Stimulated activated CD4-positive, alpha-beta T cell treated with anti-CD3 and anti-CD28 coated beads, Interleukin-1b, Interleukin-23, amount 100 ng/mL, for 1 hour (primary cell): ENCODE measurements at places on chromosomes 6 and 20.
A peak's percentile ranks its signal among the peaks of the same experiment; 100 is the strongest.

DNA sequence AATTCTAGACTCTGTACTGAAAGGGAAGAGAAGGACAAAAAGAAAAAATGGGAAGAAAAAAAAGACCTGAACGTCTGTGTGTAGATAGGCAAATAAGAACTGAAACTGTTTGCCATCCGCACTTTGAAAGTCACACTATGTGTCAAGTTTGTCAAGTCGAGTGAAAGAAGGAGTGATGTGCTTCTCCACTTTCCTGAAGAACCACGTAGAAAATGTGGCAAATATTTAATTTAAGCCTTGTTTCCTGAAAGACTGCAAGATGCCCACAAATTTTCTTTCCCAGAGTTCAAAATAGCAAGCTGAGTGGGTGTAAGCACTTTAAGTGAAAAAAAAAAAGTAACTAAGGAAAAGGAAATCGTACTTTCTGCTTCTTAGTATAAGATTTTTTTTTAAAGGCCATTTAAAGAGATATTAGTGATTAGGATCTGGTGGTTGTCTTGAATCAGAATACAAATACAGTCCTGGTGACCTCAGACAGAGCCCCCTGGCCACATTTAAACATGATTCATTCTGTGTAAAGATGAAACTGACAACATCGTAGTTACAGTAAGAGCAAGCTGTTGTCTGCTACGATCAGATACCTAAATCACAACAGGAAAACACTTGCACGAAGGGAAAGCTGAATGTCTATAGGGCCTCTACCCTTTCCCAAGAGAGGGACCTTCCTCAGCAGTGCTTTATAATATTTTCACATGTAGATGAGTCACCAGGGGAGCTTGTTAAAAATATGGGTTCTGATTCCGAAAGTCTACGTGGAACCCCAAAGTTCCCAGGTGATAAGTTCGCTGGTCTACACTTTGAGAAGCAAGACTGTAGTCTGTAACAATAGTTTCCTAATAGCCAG is 102.3 kb downstream of the HIVEP2 start:
- no peak for DNase-seq

- DNase-seq, result no peak
Measured at GRCh38 chr20:53101992-53102760, 130.0 kb downstream of the TSHZ2 start.

- no peak for DNase-seq
Measured at GRCh38 chr20:62955519-62956386, 3.2 kb downstream of the SLC17A9 start.

DNA sequence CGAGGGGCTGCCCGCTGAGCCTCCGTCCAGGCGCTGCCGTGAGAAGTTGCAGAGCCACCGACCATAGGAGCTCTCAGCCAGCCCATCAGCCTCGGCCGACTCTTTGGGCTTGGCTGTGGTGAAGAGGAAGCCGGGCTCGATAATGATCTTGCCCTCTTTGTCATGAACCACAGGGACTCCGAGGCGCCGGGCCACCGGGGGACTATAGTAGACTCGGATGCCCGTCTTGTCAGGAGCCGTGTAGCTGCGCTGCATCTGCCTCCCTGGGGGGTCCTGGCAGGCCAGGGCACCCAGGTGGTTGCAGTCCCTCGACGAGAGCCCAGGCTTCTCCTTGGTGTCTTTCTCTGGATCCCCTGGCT is 20.5 kb upstream of the DSN1 start:
- DNase-seq, result no peak

GRCh38 chr6:135557582-135557981 is 60.0 kb upstream of the AHI1 start:
- DNase-seq, result no peak

DNA sequence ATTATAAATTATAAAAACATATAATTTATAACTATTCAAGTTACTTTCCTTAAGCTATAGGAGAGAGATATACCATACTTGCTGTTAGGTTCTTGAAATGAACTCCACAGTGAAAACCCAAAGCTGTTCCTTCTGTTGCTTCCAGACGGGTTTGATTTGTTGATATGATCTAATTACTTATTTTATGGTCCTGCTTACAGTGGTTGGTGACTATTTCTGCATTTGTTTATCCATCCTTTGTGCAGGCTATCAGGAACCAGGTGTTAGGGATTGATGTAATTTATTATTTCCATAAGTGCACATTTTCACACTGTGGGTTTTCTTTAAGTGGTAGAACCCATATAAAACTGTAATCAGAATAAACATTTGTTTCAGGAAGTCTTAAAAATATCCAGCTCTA is 167.1 kb downstream of the KIF6 start:
- no peak for DNase-seq

DNA sequence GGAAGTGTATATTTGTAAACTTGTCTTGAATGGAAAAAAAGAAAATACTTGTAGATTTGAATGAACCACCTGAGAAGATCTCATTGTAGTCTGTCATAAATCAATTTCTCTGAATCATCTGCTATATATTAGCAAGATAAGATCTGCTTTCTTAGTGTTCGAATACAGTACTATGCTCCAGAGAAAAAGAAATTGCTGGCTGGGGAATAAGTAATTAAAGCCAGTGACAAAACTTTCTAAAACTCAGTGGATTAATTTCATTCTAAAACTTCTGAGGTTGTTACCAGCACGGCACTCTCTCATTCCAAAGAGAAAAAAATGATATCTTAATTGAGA is 22.4 kb upstream of the MROH8 start:
- DNase-seq, result no peak

DNA sequence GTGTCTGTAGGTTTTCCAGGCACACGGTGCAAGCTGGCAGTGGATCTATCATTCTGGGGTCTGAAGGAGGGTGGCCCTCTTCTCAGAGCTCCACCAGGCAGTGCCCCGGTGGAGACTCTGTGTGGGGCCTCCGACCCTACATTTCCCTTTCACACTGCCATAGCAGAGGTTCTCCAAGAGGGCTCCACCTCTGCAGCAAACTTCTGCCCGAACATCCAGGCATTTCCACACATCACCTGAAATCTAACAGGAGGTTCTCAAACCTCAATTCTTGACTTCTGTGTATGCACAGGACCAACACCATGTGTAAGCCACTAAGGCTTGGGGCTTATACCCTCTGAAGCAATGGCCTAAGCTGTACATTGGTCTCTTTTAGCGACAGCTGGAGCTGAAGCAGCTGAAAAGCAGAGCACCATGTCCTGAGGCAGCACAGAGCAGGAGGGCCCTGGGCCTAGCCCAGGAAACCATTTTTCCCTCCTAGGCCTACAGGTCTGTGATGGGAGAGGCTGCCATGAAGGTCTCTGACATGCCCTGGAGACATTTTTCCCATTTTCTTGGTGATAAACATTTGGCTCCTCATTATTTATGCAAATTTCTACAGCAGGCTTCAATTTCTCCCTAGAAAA is 253.3 kb downstream of the ERMARD start:
- no peak for DNase-seq

DNA sequence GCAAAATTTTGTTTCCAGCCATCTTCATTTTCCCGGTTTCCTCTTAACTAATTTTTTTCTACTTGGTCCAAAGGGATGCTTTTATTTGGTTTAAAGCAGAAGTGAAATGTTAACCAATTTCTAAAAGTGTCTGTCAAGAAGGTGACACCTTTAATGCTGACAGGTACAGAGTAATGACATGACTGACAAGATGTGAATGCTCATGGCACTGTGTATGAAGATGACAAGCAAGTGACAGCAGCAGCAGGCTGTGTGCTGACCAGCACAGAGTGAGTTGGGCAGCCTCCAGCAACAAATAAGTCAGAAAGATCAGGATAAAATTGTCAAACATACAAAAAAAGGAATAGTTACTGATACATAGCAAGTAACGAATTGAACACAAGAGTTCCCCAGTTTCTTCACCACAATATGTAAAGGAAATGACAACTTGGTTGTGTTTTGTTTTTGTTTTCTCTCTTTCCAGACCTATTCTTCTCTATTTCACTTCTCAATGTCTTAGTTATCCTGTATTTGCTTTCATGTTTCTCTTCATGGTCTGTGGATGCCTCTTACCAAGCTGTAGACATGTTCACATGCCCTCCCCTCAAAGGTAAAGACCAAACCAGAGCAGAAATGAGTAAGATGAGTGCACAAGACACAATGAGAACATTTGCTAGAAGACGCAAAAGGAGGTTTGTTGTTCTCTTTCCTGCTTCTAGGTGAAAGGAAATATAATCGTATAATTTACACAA is 174.9 kb downstream of the FRK start:
- DNase-seq, result no peak

- DNase-seq, result no peak
Measured at GRCh38 chr6:105603788-105604586, 201.1 kb upstream of the PREP start.

GRCh38 chr20:23241416-23241815 is 109.2 kb upstream of the NXT1 start:
- no peak for DNase-seq

DNA sequence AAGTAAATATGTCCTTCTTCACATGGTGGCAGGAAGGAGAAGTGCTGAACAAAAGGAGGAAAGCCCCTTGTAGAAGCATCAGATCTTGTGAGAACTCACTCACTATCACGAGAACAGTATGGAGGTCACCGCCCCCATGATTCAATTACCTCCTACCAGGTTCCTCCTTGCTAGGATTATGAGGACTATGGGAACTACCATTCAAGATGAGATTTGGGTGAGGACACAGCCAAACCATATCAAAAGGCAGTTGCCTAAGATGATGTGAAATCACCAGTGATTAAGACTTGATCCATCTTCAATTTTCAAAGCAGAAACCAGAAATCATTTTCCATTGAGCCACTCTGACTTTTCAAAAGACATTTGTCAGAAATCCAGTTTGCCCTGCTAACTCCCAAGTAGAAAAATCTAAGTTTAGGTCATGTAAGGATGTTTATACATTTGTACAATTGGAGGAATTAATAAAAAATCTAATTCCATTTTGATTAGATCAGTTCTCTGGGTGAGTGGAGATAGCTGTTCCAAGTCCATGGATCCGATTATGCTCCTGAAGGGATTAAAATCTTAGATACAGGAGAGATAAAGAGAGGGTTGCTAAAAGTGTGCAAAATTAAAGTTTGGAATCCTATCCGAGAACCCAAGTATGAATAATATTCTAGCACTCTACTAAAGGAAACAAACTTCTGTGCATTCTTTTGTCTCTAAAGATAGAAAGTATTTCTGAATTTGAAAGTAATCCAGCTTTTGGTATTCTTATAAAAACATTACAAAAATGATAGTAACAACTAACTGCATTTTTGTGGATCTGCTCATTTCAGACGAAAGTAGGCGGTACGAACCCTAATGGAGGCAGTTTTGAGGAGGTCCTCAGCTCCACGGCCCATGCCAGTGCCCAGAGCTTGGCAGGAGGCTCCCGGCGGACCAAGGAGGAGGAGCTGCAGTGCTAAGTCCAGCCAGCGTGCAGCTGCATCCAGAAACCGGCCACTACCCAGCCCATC is 39.5 kb downstream of the HDDC2 start:
- no peak for DNase-seq

DNA sequence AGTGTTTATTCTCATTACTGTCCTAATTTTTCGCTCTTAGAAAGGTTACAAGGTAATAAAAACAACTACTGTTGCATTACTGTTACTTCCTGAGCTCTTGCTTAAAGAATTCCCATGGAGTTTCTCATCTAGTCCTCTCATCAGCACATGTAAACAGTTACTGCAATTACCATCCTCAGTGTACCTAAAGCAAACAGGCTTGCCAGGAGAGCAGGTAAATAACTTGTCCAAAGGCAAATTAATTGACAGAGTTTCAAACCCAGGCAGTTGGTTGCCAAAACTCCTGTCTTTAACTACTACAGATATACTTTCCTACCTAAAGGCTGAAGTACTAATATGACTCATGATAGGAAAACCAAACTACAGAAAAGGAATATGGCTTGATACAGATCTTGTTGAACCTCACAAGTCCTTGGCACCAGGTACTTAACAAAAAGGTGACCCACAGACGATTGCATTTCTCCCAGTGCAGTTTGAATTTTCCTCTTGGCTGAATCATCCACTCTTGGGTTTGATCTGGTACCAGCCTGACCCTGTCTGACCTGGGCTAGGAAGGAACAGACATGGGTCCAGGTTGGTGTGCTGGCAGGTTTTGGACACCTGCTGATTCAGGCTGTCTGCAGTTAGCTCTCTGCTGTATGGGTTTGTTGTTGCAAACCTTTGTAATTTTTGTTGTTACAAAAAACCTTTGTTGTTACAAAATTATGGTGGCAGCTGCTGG is 153.0 kb downstream of the CFAP61 start:
- no peak for DNase-seq

DNA sequence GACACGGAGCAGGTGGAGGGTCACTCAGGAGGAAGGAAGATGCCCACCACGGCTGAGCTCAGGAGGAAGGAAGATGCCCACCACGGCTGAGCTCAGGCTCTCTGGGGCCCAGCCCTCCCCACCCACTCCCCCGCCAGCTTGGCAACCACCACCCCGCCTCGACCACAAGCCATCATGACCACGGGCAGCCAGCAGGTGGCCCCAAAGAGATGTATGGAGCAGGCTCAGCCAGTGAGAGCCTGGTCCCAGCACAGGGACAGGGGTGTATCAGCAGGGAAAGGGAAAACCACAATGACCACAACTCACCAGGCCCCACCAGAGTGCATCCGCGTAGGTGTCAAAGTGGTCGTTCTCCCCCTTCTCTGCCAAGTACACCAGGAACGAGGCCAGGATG is 30.4 kb downstream of the KCNQ2 start:
- peak; percentile 7 for DNase-seq

GRCh38 chr6:90209527-90209926 is 87.1 kb downstream of the BACH2 start:
- DNase-seq, result no peak

- DNase-seq, result no peak
Measured at GRCh38 chr6:125742464-125743120, 6.8 kb upstream of the HEY2 start.

DNA sequence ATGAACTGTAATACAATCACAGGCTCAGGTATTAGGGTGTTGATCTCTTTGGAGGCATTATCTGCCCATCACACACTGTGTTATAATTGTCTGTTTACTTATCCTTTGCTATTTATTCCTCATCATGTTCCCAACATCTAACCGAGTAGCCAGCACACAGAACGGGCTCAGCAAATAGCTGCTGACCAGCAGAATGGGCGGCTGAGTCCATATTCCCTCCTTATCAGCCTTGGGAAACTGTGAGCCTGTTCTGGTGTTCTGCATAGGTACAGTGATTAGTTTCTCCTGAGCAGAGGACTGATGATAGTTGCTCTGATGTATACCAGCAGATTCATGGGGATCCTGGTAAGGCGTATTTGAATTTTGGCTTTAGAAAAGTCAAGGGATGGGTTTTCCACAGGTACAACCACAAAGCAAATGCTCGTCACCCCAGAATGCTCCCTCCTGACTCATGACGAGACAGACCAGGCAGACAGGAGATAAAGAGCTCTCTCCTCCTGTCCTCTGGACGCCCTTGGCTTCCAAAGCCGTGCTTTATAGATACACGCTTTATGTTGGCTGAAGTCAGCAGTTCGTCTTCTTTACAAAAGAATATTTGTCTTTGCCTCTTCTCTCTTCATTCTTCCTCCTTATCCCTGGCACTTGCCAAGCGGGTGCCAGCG is 166.7 kb downstream of the TTLL2 start:
- DNase-seq, result no peak

GRCh38 chr6:149493761-149494320 is 9.0 kb upstream of the ZC3H12D start:
- DNase-seq, result no peak
